ENCODE measurements at places on chromosomes 1 and 21.

GRCh38 chr1:205701420-205701819, 21.1 kb upstream of the SLC45A3 start:
- no peak for DNase-seq

GRCh38 chr1:243946946-243947345, 96.9 kb upstream of the AKT3 start:
- DNase-seq = peak; percentile 73

GRCh38 chr1:180534214-180534613, 24.6 kb upstream of the OVAAL start:
- DNase-seq = no peak

DNA sequence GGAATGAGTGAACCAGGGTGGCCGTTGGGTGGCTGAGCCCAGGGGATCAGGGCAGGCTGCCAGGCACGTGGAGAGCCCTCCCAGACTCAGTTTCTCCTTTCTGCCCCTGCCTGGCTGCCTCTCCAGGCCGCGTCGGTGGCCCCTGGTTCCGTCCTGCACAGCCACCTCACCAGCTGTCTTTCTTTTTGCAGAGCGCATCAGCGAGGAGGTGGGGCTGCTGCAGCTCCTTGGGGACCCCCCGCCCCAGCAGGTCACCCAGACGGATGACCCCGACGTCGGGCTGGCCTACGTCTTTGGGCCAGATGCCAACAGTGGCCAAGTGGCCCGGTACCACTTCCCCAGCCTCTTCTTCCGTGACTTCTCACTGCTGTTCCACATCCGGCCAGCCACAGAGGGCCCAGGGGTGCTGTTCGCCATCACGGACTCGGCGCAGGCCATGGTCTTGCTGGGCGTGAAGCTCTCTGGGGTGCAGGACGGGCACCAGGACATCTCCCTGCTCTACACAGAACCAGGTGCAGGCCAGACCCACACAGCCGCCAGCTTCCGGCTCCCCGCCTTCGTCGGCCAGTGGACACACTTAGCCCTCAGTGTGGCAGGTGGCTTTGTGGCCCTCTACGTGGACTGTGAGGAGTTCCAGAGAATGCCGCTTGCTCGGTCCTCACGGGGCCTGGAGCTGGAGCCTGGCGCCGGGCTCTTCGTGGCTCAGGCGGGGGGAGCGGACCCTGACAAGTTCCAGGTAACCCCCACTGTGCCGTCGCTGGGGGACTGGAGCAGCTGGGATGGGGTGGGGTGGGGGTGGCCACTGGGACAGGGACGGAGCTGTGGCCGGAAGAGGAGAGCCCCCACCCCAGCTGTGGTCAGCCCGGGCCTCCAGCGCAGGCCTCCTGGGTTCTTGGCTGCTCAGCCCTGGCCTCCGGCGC, 63.3 kb downstream of the COL18A1 start:
- DNase-seq = no peak

DNA sequence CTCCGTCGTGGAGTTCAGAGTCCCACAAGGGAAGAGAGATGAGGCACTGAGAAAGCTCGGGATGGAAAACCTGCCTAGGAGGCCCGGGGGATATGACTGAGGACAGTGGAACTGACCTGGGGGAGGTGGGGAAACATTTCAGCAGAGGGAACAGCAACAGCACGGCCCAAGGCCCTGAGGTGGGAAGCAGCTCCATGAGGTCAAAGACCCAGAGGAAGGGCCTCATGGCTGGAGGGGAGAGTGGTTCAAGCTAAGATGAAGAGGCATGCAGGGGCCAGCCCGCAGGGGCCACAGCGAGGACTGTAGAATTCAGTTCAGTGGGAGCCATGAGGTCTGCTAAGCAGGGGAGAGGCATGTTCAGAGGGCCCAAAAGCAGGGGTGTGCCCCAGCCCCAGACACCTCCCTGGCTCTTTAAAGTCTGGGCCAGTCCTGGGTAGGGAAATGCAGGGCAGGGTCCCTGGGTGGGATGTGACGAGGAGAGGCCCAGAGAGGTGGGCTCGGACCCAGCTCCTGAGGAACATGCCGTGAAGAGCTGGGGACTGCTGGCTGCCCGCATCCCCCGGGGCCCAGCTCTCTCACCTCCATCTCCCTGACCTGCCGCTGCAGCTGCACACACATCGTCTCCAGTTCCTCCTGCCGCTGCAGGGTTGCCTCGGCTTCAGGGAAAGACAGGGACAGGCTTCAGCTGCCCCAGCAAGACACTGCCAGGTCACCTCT, 9.9 kb downstream of the UBXN11 start:
- no peak for DNase-seq

DNA sequence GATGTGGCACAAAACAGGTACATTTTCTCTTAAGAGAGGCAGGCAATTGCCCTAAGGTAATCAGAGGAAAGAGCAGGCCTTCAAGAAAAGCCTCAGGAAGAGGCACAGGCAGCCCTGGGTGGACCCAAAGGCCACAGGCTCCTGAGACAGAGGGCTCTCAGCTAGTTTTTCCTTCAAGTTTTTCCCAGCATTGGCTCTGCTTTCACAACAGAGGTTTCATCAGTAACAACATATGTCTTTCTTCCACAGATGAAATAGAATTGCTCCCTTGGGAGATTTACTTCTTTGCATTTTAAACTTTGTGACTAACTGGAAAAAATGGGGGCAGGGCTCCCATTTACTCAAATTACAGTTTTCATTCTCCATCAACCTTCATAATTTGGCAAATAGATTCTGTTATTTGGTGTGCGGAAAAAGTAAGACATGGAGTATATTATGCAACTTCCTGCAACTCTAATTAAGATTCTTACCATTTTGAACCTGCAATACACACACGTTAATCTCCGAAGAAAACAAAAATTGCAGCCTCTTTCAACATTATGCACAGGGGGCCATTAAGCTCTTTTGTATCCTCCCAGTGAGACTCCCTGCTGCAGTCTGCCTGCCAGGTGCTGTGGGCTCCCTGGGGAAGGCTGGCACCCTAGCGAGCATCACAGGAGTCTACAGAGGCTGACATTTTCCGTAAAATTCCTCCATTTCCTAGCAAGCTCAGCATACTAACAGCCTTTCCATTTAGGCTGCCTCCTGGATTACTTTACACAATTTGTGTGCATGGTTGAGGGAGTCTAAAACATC, 282.3 kb downstream of the USH2A start:
- no peak for DNase-seq
